ENCODE measurements at places on chromosomes 16 and 17.

DNA sequence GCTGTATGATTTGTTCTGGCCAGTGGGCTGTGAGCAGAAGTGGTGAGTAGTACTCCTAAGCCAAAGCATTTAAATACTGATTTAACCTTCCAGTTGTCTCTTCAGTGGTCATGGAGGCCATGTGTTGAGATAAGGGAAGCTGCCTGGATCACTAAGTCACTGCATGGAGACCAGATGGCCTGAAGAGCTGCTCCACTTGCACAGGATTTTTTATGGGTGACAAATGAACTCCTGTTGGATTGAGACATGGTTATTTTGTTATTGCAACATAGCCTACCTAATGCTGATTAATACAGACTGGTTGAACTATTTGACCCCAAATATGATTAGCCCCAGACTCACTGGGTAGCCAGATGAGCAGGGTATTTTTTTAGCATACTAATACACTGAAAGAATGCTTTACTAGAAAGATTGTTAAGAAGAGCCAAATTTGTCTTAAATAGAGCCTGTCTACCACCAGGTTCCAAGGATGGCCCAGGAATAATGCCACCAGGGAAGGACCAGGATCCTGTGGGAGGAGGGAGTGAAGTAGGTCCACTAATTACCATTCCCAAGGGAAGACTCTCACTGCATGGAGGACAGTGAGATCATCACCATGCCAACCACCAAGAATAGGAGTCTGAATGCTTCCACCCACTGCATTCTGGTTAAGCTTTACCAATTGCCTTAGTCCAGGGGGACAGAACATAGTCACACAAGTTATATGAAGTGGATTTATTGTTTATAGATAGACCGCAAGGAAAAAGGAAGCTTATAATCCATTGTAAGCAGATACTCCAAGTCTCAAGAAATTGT lies 187.4 kb upstream of the IRX6 start:
- DNase-seq, result no peak

DNA sequence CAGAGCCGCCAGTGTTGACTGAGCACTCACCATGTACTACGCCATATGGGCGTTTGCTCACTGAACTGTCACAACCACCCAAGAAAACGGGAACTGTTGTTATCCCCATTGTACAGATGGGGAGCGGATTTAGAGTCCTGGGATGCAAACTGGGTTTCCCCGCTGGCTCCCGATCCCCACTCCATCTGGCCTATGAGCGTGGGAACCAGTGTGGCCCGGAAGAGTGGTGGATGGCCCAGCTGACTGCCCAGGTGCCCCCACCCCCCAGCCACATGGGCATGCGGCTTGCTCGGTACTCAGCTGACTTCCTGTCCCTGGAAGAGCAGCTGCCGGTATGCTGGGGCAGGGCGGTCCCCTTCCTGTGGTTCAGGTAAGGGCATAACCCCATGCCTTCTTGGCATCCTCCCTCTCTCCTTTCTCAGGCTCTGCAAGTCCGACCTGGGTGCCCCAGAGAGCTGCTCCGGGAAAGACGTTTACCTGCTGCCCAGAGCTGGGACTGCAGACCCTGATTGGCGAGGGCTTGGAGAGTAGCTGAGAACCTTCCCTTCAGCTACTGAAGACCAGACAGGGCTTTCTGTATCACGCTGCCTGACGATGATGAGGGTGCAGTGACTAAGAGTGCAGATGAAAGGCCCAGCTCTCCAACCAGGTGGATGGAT lies 16.2 kb downstream of the SOCS3 start:
- DNase-seq, result no peak

DNA sequence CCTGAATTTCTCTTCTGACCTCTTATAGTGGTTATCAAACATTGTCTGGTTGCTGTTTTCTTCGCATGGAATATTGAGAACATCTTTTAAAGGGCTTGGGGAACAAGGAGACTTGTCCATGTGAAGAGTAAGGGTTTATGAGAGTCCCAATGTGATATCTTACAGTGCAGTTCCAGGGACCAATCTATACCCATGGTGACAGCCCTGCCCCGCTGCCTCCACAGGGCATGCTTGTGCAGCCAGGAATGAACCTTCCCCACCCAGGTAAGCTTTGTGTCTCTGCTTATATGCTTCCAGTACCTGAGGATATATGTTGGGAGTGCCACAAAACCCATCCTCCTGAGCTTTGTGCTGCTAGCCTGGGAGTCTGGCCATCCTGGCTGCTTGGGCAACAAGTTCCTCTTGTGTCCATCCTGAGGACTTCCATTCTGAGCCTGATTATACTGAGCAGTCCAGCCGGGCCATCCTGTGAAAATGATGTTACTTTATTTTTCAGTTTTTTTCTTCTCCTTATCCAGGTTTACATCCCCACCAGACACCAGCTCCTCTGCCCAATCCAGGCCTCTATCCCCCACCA lies 9.5 kb upstream of the RAPGEFL1 start:
- no peak for DNase-seq

- DNase-seq, result peak; percentile 45
These were observed 9.6 kb upstream of the EIF1 start for GRCh38 chr17:41678907-41679739.

DNA sequence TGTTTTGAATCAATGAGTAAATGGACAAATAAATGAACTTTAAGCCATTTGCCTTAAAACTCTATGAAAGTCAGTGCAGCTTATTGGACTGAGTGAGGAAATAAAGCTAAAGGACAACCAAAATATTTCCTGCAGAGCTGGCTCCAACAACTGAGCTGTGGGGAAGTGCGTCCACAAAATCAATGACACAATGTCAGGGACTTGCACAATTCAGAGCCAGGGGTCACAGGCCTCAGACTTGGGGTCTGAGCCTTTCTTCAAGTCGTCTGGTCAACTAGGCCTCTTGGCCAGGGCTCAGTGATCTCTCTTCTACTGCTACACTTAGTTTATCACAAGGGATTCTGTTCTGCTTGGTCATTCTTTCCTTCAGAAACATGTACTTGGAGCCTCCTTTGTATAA lies 26.2 kb upstream of the RHBDL3 start:
- no peak for DNase-seq

DNA sequence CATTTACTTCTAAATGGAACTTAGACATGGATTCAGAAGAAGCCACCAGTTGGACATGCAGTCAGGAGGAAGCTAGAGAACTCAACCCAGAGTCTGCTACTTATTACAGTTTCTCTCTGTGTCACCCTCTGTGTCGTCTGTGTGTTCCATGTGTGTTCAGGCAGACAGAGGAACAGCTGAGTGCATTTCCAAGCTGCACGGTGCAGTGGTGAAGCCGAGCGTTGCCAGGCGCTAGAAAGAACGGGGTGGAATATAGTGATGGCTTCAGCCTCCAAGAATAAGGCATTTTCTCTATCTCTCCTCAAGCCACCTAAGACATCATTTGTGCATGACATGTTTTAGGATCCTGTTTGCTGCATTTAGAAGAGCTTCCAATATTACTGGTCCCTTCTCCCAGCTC lies 101.1 kb upstream of the CCL2 start:
- DNase-seq, result no peak

GRCh38 chr17:58513267-58513964 lies 1.0 kb downstream of the MTMR4 start:
- no peak for DNase-seq

DNA sequence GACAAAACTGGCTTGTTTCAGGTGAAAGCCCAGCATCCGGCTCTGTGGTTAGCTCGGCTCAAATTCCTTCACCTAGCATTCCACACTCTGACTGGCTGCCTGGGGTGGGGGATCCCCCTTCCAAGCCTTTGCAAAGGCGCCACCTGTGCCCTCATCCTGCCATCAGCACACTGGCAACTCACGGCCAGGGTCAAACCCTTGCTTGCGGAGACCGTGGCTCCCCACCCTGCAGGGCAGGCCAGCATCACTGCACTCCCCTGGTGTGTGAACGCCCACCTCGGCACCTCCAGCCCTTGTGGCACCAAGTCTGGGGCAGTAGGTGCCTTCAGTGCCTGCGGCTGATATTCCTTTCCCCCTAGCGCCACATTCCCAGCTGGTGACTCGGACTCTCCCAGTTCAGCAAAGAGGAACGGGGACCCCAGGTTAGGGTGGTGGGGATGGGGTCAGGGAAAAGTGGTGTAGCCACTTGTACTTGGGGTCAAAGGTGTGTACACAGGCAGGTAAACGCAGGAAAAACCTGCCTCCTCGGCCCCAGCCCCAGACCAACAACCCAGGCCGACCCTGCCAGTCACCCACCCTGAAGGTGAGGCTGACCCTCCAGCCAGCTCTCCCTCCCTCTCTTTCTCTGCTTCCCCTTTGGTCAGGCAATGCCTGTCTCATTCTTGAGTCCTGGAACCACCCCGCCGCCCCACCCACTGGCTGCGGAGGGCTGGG lies 1.1 kb downstream of the FLII start:
- DNase-seq, result no peak

DNA sequence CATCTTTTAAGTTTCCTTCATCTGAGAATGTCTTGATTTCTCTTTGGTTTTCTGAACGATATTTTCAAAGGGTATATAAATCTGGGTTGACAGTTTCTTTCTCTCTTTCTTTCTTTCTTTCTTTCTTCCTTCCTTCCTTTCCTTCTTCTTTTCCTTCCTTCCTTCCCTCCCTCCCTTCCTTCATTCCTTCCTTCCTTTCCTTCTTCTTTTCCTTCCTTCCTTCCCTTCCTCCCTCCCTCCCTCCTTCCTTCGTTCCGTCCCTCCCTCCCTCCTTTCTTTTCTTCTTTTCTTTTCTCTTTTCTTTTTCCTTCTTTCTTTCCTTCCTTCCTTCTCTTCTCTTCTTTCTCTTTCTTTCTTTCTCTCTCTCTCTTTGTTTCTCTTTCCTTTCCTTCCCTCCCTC lies 7.6 kb upstream of the KRT39 start:
- DNase-seq, result no peak

DNA sequence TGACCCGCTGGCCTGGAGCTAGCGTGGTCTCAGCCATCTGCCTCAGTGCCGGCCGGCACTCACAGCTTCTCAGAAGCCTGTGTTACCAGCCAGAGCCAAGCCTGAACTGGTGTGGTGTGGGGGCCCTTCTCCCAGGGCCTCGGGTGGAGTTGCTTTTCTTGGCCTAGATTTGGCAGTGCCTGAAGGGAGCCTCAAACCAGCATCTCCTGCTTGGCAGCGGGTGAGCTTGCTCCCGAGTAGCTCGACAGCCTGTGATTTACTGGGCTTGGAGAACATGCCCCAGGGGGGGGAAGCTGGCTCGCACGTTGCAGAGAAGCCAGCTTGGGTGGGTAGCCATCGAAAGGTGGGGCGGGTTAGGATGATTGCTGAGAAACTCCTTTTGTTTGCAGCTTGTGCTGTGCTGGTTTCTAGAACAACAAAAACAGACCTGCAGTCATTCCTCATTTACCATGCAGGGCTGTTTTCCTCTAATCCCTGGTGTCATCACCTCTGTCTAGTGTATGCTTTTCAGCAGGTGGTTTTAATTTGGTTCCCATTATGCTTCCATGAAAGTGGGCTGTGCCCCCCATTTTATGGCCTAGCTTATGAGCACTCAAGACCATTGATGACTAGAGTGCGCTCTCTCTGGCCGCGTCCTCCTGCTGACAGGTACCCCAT lies 42.2 kb downstream of the TBCD start:
- DNase-seq, result no peak

DNA sequence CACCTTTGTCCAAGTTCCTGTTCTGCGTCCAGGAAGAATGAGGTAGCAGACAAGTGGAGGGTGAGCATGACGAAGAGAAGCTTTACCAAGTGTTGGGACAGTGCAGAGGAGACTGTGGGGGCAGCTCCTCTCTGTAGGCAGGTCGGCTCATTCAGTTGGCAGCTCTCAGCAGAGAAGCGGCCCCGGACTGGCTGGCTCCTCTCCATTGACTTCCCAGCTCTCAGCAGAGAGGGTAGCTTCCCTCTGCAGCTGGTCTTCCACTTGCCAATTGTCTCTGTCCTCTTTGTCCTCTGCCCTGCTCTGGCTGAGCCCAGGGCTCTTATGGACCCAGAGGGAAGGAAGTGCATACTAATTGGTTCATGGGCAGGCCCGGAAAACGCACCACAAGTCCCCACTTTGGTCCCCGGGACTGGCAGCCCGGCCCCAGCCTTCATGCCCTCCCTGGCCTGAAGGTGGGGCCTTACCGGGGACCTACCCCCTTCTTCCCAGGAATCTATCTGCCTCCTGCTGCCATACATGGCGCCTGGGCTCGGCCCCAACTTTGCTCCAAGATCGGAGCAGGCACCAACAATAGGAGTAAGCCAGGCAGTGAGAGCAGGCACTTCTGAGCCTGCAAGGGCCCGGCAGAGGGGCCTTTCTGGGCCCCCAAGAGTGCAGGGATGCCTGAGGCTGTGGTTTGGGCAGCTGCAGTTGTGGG lies 10.1 kb downstream of the KCTD5 start:
- no peak for DNase-seq

- no peak for DNase-seq
These were observed 66.1 kb upstream of the FOXF1 start for GRCh38 chr16:86444261-86444660.

All from stimulated activated CD8-positive, alpha-beta memory T cell treated with anti-CD3 and anti-CD28 coated beads, Interleukin-15, amount 100 ng/mL, for 48 hours (primary cell).